Ureter (tissue), 1 donor: ENCODE measurements at places on chromosomes 16 and 17. TPM values are rescaled to one million over a fixed set of nuclear protein-coding genes. Genes with fewer than 3 reads are reported as not detected.
A peak's percentile ranks its signal among the peaks of the same experiment; 100 is the strongest.

The SMTNL2 gene
- total RNA-seq, result 2.0 TPM

The PSME3 gene
- 113 TPM for total RNA-seq

The CA5A gene
- not detected for total RNA-seq

The GRIN2A gene
- total RNA-seq, result 0.81 TPM

The KRTAP2-3 gene
- not detected for total RNA-seq

The TBC1D3E gene
- total RNA-seq, result not detected

The TAC4 gene
- total RNA-seq, result not detected

The CLEC18A gene
- 2.2 TPM for total RNA-seq

The CASKIN1 gene
- 0.05 TPM for total RNA-seq

The POLG2 gene
- 27.6 TPM for total RNA-seq

The MBTD1 gene
- total RNA-seq, result 22.0 TPM

The TBC1D10B gene
- 36.9 TPM for total RNA-seq

The TEX19 gene
- not detected for total RNA-seq

The MARVELD3 gene
- 12.5 TPM for total RNA-seq

The KRT20 gene
- total RNA-seq, result 4.7 TPM

The CDC6 gene
- 3.1 TPM for total RNA-seq

The MAP2K6 gene
- total RNA-seq, result 10.6 TPM

DNA sequence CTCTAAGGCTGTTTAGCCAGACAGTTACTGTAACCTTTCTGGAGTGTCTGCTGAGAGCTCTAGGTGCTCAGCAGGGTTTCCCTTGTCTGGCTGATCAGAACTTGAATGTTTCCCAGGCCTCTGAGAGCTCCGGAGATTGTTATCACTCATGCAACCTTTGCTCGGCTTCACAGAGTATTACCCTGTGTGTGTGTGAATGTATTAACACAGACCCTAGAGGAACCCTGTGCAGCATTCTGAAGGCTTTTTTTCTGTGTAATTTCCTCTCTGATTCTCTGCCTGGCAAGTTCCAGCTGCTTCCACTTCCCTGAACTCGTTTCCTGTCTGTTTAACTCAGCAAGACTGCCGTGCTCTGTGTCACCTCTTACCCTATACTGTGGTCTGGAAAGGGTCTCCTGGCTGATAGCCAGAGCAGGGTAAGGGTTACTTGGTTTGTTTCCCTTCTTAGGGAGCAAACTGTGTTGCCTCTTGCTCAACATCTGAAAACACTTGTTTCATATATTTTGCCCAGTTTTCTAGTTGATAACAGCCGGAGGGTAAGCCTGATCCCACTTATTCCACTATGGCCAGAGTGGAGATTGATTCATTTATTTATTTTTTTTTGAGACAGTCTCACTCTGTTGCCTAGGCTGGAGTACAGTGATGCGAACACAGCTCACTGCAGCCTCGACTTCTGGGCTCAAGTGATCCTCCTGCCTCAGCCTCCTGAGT lies 21.7 kb downstream of the PRMT7 start:
- DNase-seq, result peak; percentile 61

DNA sequence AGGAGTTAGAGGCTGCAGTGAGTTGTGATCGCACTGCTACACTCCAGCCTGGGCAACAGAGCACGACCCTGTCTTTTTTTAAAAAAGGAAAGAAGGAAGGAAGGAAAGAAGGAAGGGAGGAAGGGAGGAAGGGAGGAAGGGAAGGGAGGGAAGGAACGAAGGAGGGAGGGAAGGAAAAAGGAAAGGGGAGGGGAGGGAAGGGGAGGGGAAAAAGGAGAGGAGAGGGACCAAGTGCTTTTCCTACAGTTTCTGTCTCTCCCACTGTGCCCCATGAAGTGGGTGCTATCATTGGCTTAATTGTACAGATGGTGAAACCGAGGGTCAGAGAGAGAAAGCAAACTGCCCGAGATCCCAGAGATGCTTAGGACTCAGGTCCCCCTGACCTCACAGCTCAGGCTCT lies 57.6 kb downstream of the SOCS1 start:
- no peak for DNase-seq

DNA sequence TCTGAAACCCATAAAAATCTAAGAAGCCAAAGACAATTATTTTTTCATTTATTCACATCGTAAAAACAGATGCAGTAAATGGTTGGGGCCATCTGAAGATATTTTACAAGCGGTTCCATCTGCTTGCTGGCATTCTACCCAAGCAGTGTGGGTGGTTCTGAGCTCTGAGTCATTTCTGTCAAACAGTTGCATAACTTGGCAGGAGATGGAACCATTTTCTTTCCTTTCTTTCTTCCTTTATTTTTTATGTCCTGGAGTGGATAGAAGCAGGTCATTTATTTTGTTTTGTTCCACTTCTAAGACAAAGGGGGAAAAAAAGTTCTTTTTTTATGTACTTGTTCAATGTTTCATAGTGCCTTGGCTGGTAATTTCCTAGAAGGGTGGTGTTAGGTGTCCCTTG lies 1151.9 kb upstream of the GOT2 start:
- peak; percentile 67 for DNase-seq

- DNase-seq, result no peak
Measured at GRCh38 chr17:42584880-42585279, 7.4 kb upstream of the PSMC3IP start.

- peak; percentile 63 for DNase-seq
Measured at GRCh38 chr17:17778308-17779014, 58.3 kb downstream of the SREBF1 start.

- DNase-seq, result no peak
Measured at GRCh38 chr16:9906218-9906617, 276.0 kb downstream of the GRIN2A start.

- no peak for DNase-seq
Measured at GRCh38 chr16:51148678-51149228, 2.3 kb downstream of the SALL1 start.

- DNase-seq, result no peak
Measured at GRCh38 chr17:77373299-77374169, 232.8 kb downstream of the SEC14L1 start.

GRCh38 chr16:71762186-71762585 lies 37.7 kb upstream of the PHLPP2 start:
- no peak for DNase-seq

GRCh38 chr16:57723170-57723569 lies 12.4 kb upstream of the KATNB1 start:
- DNase-seq, result no peak

GRCh38 chr17:76036497-76037261 lies 9.6 kb upstream of the EVPL start:
- DNase-seq, result no peak

DNA sequence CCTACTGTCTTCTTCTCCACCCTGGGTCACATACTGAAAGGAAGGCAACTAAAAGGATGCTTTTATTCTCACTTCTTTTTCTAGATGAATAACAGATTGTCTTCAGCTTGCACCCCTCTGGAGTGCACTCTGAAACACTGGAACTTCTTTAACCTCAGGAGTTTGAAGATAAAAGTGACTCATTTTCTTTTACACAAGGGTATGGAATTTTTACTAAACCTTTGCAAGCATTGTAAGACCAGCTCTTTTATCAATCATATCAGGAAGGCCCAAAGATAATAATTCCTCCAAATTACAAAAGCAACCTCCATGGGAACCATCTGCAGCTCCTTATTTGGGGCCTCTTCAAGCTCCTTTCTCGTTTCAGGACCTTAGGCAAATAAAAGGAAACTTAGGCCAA lies 193.5 kb upstream of the KIF2B start:
- DNase-seq, result no peak

GRCh38 chr17:12729086-12729485 lies 60.2 kb upstream of the ARHGAP44 start:
- DNase-seq, result no peak

DNA sequence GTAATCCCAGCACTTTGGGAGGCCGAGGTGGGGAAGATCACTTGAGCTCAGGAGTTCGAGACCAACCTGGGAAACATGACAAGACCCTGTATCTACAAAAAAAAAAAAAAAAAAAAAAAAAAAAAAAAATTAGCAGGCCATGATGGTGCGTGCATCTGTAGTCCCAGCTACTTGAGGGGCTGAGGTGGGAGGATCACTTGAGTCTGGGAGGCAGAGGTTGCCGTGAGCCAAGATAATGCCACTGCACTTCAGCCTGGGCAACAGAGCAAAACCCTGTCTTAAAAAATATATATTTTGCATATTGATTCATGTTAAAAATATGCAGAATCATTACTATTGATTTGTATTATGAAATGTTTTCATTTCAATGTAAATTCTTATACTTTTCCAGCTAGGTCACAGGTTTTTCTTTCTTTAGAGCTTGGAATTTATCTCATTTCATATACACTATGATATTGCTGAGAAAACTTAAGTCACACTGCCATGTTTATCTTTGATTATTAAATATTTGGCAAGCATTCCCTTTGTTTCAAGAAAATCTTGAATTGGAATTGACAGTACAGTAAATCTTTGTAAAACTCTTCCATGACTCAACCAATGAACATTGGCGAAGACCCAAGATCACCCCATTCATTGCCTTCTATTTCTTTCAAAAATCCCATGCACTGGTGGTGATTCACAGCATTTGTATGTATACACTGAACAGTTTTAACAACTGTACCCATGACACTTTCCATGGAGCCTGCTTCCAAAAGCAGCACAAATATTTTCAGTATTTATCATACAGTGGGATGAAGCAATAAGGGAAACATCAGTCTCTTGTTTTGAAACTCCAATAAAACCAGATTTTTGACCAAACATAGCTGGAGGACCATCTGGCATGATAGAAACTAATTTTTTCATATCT lies 83.5 kb upstream of the TNRC6A start:
- DNase-seq, result no peak

GRCh38 chr17:20145567-20145966 lies 136.4 kb downstream of the SPECC1 start:
- no peak for DNase-seq

DNA sequence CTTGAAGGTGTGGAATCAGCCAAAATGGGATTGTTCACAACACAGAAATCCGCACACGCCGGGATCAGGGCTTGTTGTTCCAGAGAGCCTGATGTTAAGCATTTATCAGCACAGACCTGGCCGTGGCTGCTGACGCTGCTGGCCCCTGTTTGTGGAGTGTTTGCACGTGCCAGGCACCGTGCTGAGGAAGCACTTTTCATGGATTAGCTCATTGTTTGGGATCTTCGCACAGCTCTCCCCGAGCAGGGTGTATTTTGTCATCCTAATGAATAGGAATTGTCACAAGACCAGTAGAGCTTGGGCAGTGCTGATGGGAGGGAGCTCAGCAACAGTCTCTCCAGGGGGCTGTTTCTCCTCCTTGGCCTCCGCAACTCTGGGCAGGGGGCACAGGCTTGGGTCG lies 160.4 kb upstream of the PLCG2 start:
- DNase-seq, result no peak

GRCh38 chr17:69506489-69506888 lies 92.0 kb downstream of the MAP2K6 start:
- no peak for DNase-seq

DNA sequence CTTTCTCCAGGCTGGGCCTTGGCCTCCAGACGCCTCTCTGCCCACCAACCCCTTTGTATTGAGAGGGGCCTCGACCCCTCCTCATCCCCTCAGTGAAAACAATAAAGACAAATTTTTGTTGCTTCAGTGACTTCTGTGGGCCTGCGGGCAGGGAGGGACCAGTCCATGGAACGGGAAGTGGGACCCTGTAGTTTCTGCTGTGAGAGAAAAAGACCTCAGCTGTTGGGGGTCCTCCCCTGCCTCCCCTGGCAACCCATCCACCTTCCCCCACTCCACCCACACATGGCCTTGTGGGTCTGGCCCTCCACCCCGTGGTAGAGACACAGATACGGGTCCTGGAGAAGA lies 3.5 kb downstream of the PPY start:
- DNase-seq, result no peak

- no peak for DNase-seq
Measured at GRCh38 chr16:55698331-55698730, 42.5 kb downstream of the SLC6A2 start.

DNA sequence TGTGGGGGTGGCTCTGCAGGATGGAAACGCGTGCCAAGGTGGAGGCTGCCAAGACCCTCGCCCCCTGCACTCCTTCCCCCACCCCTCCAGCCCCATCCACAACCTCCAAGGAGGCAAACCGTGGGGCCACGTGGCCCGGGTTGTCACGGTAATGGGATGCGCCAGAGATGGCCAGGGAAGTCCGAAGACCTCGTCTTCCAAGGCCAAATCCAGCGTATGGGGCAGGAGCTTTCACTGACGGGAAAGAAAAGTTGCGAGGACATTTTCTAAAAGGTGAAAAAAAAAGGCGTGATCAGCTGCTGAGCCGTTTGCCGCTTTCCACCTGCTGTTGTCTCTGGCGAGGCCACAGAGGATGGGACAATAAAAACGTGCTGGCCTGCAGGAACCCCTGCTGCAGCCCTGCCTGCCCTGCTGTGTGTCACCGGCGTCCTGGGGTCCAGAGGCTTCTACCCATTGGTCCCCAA lies 28.3 kb upstream of the GSE1 start:
- no peak for DNase-seq

GRCh38 chr16:71555230-71555891 lies 21.5 kb downstream of the TAT start:
- DNase-seq, result no peak

GRCh38 chr16:84489131-84489530 lies 15.3 kb downstream of the MEAK7 start:
- peak; percentile 37 for DNase-seq

GRCh38 chr17:68011199-68011665 lies 15.0 kb upstream of the C17orf58 start:
- DNase-seq, result no peak

DNA sequence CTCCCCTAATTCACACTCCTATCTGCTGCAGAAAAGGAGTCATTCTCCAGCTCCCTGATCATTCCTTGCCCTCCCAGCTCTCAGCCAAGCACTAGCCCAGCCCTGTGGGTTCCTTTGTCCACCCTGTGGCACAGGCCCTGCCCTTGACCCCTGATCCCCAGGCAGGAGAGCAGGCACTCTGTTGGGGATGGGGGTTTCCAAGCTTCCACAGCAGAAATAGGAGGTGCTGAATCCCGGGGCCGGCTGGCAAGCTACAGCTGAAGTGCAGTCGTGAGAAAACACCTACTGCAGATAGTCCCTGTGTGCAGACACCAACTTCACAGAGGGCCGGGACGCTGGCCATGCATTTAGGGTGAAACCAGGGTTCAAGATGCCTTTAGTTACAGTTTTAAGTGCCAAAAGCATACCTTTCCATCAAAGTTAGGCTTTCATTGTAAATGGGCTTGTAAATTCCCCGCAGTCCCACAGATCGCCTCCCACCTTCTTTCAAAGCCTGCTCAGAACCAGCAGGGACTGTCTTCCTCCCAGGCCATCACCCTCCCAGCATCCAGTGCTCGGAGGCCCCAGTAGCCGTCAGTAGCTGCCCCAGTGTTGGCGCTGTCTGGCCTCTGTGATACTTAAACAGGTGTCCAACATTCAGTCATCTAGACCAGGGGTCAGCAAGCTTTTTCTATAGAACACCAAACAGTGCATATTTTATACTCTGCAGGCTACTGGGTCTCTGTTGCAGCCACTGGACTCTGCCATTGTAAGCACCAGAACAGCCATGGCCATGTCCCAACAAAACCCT lies 10.6 kb downstream of the CPSF4L start:
- DNase-seq, result no peak

DNA sequence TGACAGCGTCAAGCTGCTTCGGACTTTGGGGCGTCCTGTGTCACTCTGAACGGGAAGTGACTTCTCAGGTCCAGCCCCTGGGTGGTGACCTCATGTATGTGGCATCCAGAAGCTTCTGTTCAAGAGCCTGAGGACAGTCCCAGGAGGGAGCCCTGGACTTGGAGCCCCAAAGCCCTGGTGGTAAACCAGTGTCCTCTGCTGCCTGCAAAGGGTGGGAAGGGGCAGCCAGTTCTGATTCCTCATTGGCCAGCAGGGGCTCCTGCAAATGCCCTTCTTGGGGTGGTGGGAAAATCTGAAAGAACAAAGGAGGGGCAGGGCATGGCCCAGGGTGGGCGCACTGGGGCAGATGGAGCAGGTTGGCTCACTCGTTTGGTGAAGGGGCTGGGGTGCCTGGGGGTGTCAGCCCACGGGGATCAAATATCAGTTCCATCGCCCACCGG lies 1.6 kb downstream of the OSGIN1 start:
- no peak for DNase-seq
